Activated effector memory CD4-positive, alpha-beta T cell treated with Interleukin-2 at 50 U/mL for 16 hours (primary cell): ENCODE measurements at places on chromosomes 16 and 17.
A peak's percentile ranks its signal among the peaks of the same experiment; 100 is the strongest.

DNA sequence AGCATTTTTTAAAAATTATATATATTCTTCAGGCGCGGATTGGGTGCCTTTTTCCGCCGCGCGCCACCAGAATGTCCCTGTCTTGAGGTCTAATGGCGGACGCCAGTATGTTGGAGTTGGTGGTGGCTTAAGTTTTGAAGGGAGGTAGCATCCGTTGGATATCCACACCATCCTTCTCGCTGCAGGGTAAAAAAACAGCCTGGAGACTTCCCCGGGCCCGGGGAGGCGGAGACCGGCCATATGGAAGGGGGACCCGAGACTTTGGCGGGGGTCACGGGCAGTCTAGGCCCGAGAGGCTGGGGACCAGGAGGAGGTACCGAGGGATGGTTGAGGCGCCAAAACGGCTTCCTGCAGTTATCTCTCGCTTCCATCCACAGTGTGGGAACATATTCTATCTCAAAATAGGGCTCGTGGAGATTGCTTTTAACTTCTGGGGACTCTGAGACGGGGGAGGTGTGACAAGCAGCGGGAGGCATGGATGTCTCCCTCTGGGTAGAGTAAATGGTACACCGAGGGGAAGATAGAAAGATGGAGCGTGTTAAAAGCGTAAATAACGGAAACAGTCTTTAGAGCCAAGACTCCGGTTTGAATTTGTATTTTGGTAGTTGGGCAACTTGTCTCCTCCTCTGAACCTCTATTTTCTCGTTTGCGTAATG, at the start of gene SF3B3:
Gene SF3B3, plus strand, starts transcription at position 74 of the 656 bp plus-strand sequence. CDS start 2,841 bp downstream, outside the sequence.
- DNase-seq: peak; percentile 69

- DNase-seq: no peak
Observed at GRCh38 chr16:75317101-75317522, 65.7 kb upstream of the BCAR1 start.

- DNase-seq: no peak
Observed at GRCh38 chr16:12917653-12918052, 16.3 kb downstream of the SHISA9 start.

GRCh38 chr16:82862057-82862456, 235.3 kb downstream of the CDH13 start:
- DNase-seq: no peak

DNA sequence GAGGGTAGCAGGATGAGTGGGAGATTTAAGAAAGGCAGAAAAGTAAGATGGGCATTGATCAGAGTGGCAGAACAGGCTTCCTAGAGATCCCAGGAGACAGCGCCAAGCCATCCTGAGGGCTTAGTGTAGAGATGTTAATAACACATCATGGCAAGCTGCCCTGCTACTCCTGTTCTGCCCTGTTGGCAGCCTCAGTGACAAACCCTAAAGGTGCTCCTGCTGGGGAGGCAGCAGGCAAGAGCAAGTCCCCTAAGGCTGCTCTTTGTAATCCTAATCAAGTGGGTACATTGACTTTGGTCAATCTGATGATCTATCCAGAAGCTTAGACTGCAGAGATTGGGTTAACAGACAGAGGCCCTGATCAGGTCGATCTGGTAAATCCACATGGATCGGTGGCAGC, 16.3 kb downstream of the ANKFN1 start:
- DNase-seq: no peak

DNA sequence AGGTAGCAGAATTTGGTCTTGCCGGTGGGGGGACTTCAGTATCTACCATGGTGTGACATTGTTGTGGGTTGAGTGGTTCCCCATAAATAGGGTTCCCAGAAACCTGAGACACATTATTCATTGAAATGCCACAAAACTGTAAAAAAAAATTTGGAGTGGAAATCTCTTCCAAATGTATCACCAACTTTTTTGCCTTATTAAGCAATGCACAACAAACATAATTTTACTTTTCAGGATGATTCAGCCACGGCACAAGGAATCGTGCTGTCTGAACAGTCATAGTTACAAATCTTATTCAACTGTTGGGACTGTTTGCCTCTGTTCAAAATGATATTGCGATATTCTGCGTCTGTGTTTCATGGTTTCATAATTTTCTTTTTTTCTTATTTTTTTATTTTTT, 181.2 kb downstream of the NTN1 start:
- no peak for DNase-seq

DNA sequence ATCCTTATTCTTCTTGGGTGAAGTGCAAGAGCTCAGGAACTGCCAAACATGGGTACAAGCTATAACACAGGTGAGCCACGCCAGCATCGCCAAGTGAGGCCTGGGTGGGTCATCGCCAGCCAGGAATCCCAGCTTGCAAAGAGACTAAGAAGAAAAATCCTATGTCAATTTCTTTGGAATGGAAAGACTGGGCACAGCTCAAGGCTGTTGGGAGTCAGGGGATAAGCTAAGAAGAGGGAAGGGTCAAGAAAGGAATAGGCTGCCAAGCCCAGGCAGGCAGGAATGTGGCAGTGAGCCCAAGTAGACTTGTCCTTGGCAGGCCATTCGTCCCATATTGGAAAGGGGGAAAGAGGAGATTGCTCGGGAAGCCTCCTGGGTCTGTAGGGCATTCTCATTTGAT, 191.4 kb upstream of the CDH5 start:
- no peak for DNase-seq

DNA sequence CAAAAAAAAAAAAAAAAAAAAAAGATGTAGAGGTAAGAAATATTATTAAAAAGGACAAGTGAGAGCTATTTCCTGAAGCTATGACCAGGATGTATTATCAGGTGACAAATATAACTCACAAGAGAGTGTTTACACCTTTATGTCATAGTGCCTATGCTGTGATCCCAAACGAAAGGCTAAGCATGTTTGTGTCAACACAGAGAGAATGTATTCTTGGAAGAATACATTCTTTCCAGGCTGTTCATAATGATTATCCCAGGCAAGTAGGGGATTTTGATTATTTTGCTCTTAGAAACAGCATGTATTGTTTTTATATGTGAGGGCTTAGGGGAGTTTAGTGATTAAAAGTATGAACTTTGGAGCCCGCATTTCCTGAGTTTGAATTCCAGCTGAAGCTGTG, 175.0 kb downstream of the SPECC1 start:
- no peak for DNase-seq

DNA sequence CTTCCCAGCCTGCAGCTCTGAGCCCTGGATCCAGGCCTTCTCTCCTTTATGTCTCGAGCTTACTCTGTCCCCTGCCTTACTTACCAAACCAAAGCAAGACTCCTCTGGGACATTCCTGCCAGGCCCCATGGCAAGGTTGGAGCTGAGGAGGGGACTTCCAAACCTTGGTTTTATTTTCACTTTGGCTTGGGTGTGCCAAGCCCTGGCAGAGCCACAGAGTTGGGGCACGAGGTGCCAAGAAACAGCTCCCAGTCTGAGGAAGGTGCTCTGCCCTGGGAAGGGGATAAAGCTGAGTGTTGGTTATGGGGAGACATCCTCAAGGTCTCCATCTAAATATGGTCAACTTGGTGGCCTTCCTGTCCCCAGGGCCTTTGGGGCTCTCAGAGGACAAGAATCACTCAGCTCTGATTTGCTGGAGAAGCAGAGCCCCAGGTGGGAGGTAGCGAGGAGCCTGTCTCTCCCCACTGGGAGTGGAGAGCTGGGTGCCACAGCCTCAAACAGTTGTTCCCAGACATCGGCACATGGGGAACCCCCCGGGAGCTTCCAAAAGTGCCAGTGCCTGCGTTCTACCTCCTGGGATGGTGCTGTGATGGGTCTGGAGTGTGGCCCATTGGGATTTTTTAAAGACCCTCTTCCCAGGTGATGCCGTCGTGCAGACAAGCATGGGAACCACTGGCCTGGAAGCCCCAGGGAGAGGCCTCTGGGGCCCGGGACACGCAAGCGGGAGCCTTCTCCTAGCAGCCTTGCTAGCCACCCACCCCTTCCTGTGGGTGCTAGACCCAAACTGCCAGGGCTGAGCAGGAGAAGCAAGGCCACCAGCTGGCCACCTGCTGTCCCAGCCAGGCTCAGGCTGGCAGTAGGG, 10.3 kb downstream of the NLRC5 start:
- no peak for DNase-seq

DNA sequence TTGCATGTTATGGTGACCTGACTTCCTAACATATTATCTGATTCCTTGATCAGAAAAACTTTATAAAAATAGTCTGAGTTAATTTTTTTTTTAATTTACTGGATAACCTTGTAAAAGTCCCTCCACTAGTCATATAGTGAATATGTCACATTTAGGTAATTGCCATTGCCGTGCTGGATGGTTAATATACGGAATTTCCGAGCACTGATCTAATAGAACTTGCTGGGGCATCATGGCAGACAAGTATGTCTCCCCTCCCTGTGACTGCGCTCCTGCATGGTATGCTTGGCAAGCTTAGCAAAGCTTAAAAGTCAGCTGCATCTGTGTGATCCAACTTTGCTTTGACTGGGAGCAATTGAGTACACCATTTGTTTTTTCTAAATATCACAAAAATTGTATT, 239.4 kb upstream of the TBX2 start:
- no peak for DNase-seq

- no peak for DNase-seq
Observed at GRCh38 chr17:79473876-79474440, 136.9 kb downstream of the RBFOX3 start.

DNA sequence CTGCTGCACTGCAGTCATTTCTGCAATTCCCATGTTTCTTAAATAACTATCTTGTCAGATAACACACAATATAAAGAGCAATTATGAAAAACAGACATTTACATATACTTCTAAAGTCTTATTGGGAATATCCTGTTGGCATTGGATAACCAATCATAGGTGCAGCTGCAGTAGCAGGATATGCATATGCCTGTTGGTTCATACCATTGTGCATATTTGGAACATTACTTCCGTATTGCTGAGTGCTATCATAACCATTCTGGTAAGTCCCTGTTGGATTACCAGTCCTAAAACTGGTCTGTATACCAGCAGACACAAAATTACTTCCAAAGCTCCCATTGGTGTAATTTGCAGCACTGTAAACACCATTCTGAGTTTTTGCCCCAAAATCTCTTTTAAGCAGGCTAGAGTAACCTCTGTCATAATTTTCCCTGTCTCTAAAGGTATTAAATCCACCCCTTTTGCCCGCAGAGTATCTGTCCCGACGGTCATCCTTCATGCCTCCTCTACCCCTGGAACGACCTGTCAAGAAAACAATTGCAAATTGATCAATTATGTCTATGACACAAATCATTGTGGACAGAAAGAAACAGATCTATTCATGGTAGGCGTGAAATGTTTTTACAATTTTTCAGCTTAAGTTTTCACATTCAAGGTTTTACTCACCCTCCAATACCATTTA, 3.1 kb upstream of the POLG2 start:
- no peak for DNase-seq

GRCh38 chr16:25390761-25391160, 133.1 kb upstream of the ZKSCAN2 start:
- no peak for DNase-seq

DNA sequence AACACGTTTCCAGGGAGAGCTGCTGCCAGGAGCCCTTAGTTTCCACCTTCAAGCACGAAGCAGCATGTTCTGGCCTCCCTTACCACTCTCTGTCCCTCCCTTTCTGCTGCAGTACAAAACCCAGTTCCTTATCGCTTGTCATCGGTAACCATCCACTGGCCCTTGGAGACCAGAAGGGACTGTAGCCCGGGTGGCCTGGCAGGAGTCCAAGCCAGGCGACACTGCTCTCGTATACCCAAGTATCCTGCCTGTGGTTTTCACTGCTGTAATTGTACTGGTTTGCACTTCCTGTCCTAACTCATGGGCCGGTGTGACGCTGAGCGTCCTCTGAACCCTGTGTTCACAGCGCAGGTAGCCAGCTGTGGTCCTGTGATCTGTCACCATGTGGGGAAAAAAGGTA, 81.1 kb downstream of the MAF start:
- DNase-seq: no peak

- DNase-seq: no peak
Observed at GRCh38 chr16:15899538-15900100, 11.2 kb upstream of the CEP20 start.

- DNase-seq: no peak
Observed at GRCh38 chr16:66490774-66491715, 58.9 kb downstream of the TK2 start.
